ENCODE measurements at places on chromosomes 11 and 22.

DNA sequence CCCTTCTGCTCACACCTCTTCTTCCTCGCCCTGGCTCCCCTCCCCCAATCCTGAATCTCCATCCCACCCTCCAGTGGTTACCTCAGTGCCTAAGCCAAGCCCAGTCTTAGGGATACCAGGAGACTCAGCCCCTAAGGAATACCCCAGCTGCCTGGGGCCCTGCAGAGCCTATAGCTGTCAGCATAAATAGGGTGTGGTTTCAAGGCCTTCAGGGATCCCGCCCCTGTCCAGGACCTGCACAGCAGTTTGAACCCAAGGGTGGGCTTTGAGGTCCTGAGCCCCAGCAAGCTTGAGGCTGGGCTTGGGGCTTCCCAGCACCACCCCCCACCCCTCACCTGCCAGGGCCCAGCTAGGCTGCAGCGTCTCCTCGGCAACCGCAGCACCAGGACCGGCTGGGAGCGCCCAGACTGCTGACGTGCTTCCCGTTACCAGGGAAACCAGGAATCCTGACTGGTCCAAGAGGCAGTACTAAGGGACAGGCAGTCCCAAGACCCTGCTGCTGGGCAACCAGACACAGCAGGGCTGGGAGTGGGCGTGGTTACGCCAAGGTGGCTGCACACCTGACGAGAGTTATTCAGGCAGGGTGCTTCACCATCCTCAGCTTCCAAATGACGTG lies 13.7 kb downstream of the APBB1 start:
- DNase-seq = no peak

GRCh38 chr22:37811867-37812266 lies 4.1 kb downstream of the GCAT start:
- no peak for DNase-seq

GRCh38 chr22:24247564-24248344 lies 2.9 kb upstream of the GGT5 start:
- DNase-seq = no peak

GRCh38 chr11:71342951-71343827 lies 90.8 kb upstream of the SHANK2 start:
- DNase-seq = no peak

GRCh38 chr11:12968101-12968500 lies 41.0 kb upstream of the RASSF10 start:
- DNase-seq = no peak

- no peak for DNase-seq
Observed at GRCh38 chr11:44566952-44567875, 1.8 kb downstream of the CD82 start.

DNA sequence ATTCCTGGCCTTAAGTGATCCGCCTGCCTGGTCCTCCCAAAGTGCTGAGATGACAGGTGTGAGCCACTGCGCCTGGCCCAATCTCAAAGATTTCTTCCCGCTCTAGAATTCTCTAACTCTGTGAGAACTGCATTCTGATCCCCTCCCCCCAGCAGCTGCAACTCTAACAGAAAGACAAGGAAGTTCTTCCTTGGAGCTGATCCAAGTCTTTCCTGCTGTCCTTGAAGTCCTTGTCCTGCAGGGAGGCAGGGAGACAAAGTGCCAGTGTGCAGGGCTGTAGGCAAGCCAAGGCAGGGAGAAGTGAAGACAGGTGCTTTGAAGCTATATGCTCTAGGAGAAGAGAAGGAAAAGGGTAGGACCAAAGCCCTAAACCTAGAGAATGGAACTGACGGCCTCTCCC lies 9.5 kb upstream of the GGA1 start:
- no peak for DNase-seq

DNA sequence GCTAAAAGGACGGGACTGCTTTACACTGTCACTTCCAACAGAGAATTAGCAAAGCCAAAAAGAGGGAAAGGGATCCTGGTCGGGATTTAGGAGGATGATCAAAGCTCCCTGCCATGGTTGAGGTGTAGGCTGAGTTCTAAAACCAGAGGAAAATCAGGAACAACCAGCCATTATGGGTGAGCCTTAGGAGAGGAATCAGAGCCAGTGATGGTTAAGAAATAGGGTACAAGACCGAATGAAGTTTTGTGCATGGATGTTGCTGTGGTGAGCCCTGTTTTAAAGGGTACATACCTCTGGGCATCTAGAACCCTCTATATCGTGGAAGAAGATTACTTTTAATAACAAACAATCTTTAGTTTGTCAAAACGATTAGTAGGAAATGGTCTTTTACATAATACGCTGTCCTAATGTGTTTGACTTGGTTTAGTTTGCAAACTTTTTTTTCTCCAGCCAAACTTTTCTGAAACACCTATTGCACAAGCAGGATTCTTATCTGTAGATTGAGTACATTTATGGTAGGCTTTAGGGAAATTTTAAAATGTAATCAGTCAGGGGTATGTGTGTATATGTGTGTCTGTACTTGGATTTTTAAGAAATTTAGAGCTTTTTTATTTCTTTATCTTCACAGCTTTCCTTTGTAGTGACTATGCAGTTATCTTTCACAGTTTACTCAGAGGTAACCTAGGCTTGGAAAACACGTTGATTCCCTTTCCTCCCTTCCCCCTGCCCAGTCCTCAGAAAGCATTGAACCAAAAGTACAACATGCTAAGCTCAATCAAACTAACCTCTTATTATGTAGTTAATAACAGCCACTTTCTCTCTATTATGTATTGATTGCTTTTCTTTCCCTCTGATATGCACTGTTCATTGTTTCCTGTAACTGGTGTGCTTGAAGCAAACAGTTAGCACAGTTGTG lies 26.8 kb downstream of the TRIM44 start:
- DNase-seq = no peak

DNA sequence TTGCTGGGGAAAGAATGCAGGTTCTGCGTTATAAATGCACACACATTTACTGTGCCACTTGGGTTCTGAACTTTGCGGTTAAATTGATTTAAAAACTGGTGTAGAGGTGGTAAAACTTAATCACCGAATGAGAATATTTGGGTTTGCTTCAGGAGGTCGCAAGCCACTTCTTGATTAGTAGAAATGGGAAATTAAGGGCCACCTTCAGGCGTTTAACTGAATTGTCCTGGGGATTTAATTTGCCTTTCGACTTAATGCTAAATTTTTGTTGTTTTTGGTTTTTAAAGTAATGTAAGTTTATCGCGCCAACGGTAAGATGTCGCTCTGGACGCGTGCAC lies 459 bp upstream of the NCR3LG1 start:
- DNase-seq = no peak

- DNase-seq = no peak
Observed at GRCh38 chr11:109247071-109247470, 174.9 kb upstream of the C11orf87 start.

DNA sequence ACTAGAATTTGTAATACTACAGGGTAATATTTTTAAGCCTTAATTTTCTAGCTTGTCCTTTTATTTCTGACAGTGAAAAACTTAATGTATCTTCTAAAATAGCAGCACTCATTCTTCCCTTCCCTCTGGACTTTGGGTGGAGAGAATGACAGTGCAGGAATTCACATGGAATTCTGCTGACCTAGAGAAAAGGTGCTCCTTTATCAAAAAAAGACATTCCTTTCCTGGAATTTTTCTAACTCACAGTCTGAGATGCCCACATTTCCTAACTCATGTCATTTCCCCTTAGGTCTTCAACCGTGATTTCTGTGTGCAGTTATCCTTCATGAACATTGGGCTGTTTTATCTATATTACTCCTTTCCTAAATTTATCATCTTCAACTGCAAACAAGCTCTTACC lies 137.8 kb upstream of the PDGFD start:
- DNase-seq = no peak

- no peak for DNase-seq
Observed at GRCh38 chr11:79062814-79063762, 377.7 kb downstream of the TENM4 start.

DNA sequence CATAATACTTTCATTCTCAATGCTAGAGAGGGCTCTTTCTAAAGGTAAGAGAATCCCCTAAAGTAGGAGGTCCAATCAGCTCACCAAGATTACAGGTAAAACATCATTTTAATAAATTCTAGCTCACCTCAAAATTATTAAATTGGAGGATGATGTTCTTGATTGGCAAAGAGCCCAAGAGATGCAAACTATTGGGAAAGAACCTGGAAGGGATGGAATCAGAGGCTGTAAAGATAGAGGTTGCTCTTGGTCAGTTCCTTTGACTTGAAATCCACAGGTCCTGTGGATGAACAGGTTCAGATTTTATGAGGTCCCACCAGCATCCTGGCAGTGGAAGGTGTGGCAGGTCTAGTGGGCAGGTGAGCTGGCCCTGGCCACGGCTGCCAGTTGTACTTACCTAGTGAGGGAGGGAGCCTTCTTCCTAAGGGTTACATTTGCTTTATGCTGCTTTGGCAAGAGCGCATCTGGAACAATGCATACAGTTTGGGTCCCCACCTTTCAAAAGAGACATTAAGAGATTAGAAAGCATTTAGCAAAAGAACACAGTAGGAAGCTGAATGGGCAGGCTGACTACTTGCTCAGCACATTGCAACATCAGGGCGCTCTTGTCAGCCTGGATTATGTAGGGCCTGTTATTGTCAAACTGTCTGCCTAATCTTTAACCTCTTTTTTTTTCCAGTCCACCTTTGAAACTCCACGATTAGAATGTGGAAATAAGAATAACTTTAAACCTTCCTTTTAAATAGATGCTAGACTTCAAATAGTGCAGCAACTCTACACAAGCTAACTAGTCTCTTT lies 97.0 kb downstream of the RDX start:
- DNase-seq = no peak

- DNase-seq = no peak
Observed at GRCh38 chr11:106990331-106990730, 27.9 kb downstream of the GUCY1A2 start.

- DNase-seq = no peak
Observed at GRCh38 chr11:2272228-2272945, 2.0 kb upstream of the ASCL2 start.

- DNase-seq = no peak
Observed at GRCh38 chr11:41461057-41461681, 1.7 kb upstream of the LRRC4C start.

DNA sequence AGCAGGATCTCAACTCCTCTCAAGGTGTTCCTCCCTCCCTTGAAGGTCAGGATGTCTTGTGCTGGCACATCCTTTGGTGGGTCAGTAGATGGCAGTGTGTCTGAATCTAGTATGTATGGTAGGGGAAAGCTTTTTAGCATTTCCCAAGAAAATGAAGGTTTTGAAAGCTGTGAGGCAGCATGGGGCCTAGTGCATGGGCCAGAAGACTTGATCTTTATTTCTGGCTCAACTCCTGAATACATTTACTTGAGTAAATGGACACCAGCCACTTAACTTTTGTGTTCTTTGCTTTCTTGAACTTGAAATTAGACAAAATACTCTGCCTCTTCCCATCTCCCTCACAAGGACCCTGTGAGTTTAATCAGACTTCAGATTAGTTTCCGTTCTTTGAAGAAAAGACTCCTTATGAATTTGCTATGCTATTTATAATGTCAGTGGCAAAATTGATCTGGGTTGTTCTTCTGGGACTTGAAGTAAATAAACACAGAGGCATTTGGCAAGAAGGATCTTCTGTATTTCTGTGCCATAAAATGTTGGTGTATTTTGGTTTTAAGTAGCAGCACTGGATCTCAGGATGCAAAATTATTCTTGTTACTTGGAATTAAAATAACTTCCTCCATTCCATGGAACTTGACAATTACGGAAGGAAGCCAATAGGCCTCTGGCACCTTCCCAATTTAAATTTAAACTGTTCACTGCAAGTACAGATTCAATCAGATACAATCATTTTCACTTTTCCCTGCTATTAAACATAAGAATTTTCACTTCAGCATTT lies 288.8 kb downstream of the CASP12 start:
- DNase-seq = no peak

- no peak for DNase-seq
Observed at GRCh38 chr11:48093323-48093722, 113.0 kb downstream of the PTPRJ start.

- DNase-seq = peak; percentile 22
Observed at GRCh38 chr22:21632237-21632895, at the start of gene CCDC116. Gene CCDC116 (plus strand): TSS chr22:21632760. CDS start chr22:21633182, 422 bp downstream.

DNA sequence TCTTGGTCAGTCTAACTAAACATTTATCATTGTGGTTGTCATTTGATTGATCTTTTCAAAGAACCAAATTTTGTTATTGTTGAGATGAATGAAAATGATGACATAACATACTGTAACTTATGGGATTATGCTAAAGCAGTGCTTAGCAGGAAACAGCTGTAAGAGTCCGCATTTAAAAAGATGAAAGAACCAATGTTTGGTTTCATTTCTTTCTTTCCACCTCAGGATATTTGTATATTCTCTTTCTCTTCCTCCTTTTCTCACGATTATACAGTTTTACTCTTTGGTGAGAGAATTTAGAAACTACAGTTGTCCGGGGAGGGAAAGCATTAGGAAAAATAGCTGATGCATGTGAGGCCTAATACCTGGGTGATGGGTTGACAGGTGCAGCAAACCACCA lies 23.1 kb downstream of the PIH1D2 start:
- DNase-seq = no peak

- DNase-seq = no peak
Observed at GRCh38 chr11:116730241-116730561, 42.6 kb downstream of the BUD13 start.

- no peak for DNase-seq
Observed at GRCh38 chr11:9982127-9982795, 311.8 kb downstream of the SBF2 start.

DNA sequence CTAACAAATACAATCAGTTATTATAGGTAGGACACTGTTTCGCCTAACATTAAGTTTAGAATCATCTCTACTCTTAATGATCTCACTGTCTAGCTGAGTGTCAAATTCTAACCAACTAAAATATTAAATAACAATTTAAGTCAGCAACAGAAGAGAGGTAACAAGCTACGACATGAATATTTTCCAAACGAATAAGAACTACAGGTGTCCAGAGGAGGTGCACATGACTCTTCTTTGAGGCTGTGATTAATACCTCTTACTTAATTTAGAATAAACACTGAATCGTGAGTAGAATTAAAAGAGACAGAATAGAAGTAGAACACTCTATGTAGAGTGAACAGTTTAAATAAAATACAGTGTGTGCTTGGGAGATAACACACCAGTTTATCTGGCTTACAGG lies 619.0 kb upstream of the ARHGAP42 start:
- DNase-seq = no peak

DNA sequence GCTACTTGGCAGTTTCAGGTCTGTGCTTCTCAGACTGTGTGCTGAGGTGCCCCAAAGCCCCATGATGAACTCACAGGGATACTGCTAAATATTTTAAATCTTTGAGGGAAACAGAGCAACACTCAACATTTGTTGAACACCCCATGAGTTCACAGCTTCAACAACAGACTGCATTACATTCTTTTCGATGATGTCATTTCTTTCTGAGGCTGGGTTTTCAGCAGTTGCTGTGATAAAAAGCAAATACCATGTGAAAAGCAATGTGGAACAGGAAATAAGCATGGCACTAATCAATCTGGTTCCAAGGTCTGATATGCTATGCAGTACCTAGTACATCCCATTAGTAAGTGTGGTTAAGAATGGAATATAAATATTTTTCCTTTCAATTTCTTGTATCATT lies 82.7 kb downstream of the RPL27A start:
- DNase-seq = no peak

GRCh38 chr11:112448806-112449205 lies 188.1 kb upstream of the PLET1 start:
- no peak for DNase-seq

- no peak for DNase-seq
Observed at GRCh38 chr11:2315395-2316168, 13.8 kb downstream of the TSPAN32 start.

GRCh38 chr11:131645237-131645636 lies 274.8 kb downstream of the NTM start:
- DNase-seq = no peak
